Activated T-helper 17 cell treated with anti-CD3 and anti-CD28 coated beads, Interleukin-2, amount 50 U/mL, for 72 hours (primary cell): ENCODE measurements at places on chromosomes 2 and 18.

DNA sequence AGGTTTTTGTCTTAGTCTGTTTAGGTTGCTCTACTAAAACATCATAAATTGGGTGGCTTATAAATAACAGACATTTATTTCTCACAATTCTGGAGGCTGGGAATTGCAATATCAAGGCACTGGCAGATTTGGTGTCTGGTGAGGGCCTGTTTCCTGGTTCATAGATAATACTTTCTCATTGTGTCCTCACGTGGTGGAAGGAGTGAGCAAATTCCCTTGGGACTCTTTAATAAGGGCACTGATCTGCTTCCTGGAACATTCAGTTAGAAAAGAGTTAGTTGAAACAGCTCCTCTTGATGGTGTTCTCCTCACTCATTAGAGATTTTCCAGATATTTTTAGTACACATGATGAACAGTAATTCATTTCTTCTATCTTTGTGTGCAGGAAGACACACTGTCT lies 22.3 kb downstream of the COL4A3 start:
- ATAC-seq = no peak

- ATAC-seq = peak; percentile 73
These were observed 10.4 kb upstream of the FAM228A start for GRCh38 chr2:24164416-24164973.

- no peak for ATAC-seq
These were observed 452.7 kb upstream of the NRXN1 start for GRCh38 chr2:51484605-51485004.

- peak; percentile 52 for ATAC-seq
These were observed 79.1 kb upstream of the DNMT3A start for GRCh38 chr2:25420820-25421237.

GRCh38 chr2:98394595-98395153 lies 48.4 kb downstream of the CNGA3 start:
- no peak for ATAC-seq

DNA sequence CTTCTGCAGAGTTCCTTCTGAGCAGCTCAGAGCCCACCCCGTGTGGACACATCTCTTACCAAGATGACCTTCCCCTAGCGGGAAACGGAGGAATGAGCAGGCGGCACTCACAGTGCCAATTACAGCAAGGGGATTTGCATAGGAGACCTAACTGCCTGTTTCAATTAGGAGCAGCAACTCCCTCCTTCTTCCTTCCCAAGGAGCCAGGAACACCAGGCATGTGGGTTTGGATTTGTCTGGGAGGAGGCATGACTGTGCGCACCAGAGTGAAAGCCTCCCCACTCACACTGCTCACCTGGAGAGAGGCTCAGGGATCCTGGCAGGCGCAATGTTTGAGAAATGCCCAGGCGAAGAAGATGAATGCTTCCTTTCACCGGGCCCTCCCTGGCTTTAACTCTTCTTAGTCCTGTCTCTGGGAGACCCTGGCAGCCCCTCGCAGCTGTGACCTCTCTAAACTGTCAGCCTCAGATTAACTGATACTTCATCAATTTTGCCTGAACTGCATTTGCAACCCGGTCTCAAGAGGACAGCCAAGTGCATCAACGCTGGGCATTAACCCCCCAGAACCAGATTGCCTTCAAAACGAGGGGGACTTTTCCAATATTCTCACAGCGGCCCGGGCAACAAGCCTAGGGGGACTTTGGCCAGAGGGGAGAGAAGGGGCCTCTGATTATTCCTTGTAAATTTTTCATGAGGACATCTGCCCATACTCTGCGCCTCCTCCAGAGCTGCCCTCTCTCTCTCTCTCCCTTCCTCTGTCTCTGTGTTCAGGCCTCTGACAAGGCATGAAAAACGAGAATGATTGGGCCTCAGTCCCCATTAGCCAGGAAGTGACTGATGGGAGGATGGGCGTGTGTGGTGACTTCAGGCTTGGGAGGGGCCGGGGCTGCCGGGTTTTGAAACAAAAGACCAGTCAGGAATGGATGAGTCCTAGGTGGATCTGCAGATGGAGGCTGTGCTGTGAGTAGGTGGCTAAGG lies 93.8 kb downstream of the CMPK2 start:
- ATAC-seq = no peak

GRCh38 chr2:96788442-96789244 lies 27.4 kb upstream of the CNNM3 start:
- ATAC-seq = no peak

DNA sequence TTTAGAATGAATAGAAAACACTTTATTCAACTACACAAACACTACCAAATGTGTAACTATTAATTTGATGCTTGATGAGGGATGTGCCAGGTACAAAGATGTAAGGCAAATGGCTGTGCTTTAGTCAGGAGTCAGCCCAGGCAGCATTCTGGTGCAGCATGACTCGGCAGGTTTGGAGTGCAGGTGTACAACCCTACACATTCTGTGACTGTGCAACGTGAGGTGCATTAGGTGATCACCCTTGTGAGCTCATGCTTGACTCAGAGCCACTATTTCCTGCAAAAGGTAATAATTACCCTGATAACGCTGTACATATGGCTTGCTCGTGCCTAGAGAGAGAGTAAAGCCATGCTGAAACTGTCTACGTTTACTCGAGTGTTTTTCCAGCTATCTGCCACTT lies 288.7 kb upstream of the DSEL start:
- no peak for ATAC-seq

DNA sequence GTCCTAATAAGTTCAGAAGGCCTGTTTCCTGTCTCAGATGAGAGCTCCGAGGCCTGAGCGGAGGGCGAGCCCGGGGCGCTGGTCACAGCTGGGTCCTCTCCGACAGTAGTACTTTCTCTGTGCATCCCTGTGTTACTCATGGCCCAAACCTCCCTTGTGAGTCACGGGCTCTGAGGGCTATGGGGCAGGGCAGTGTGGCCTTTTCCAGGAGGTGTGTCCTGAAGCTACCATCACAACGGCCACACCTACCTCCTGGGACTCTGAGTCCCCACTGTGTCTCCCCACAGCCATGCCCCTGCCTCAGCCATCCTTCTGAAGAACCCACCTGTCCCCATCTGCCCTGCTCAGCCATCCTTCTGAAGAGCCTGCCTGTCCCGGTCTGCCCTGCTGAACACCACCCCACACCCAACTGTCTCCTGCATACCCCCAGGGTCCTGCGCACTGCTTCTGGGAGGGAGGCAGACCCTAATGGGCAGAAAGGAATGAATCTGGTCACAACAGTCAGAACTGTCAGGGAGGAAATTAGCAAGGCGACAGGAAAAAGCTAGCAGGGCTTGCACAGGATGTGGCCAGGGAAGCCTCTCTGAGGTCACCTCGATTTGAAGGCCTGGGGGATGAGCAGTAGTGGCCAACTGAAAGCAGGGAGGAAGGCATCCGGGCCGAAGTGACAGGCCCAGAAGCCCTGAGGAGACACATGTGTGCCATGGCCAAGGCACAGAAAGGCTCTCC lies 145.4 kb upstream of the RIOK3 start:
- ATAC-seq = peak; percentile 87

- ATAC-seq = no peak
These were observed 34.8 kb upstream of the ASXL2 start for GRCh38 chr2:25912851-25913695.

DNA sequence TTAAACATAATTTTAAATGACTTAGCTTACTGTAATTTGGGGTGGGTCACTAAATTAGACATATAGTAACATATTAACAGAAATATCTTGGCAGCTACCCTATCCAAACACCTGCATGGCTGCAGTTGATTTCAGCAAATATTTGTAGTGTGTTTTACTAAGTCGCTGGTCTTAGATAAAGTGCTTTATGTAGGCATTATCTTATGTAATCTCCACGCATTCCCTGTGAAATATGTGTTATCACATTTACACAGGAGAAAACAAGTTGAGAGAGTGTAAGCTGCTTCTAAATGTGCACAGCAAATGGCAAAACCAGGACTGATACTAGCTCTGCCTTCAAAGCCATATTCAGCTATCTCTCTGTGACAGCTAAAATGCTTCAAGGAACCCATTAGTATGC lies 72.0 kb downstream of the NYAP2 start:
- ATAC-seq = no peak

DNA sequence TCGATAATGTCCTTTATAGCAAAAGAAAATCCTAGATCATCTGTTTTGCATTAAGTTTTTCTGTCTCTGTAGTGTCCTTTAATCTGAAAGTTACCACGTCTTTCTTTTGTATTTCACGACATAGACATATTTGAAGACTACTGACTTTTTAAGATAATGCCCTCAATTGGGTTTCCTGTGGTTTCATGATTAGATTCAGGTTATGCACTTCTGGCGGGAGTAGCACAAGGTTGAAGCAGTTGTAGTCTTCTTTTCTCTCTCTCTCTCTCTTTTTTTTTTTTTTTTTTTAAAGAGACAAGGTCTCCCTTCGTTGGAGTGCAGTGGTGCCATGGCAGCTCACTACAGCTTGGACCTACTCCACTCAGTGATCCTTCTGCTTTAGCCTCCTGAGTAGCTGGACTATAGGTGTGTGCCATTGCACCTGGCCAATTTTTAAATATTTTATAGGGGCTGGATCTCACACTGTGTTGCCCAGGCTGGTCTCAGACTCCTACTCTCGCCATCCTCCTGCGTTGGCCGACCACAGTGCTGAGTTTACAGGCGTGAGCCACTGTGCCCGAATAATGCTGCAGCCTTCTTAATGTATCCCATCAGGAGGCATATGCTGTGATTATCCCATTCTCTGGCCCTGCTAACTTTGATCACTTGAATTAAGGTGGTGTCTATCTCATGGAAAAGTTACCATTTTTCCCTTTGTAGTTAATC lies 3.9 kb downstream of the INPP4A start:
- peak; percentile 21 for ATAC-seq

- no peak for ATAC-seq
These were observed 52.3 kb downstream of the PAPOLG start for GRCh38 chr2:60808330-60808801.

GRCh38 chr2:199589306-199589705 lies 131.6 kb upstream of the SATB2 start:
- ATAC-seq = no peak

GRCh38 chr2:121902616-121903015 lies 147.2 kb downstream of the TSN start:
- no peak for ATAC-seq

DNA sequence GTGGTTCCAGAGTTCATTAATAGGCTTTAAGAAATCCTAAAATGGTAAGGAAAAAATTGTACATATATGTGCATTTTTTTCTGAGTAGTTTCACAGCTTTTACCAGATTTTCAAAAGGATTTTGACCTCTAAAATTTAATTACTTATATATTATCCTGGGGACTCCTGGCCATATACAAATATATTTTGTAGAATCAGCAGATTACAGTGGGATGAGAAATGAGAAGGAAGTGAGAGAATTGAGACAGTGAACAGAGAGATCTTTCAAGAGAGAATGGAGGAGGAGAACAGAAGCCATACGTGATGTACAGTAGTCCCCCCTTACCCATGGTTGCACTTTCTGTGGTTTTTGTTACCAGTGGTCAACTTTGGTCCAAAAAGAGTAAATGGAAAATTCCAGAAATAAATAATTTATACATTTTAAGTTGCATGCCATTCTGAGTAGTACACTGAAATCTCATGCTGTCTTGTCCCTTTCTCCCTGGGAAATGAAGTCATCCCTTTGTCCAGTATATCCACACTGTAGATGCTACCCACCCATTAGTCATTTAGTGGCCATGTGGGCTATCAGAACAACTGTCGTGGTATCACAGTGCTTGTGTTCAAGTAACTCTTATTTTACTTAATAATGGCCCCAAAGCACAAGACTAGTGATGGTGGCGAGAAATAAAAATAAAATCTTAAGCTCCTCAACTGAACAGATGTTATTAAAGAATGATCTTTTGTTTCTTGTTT lies 130.4 kb upstream of the MYO3B start:
- ATAC-seq = no peak

DNA sequence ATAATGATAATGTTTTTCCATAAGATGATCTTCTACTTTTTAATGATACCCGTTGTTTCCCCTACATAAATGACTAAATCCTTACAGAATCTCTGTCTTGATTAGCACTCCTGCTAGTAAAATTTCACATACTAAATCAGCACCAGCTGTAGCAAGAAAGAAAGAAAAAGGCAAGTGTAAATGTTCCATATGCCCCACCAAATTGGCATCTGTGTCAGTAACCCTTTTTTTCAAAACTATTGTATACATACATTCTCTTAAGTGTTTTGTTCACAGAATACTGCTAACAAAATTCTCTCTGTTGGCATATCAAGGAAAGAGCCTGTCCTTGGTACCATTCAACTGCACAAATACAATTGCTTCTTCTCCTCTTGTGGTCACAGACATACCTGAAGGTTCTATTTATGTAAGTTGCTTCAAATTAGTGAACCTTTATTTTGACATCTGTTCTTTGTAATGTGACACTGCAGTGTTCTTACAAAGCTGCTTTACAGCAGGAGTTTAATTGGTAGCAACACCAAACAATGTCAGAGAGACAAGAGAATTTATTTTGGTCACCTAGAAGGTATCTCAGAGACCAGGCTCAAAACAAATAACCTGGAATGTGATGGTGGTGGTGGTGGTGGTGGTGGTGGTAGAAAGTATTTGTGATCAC lies 641.9 kb downstream of the ZEB2 start:
- ATAC-seq = no peak
